SHP77 (cell line): ENCODE measurements at places on chromosomes 2 and 18.

- DNase-seq: no peak
Observed at GRCh38 chr2:117684919-117685318, 129.6 kb upstream of the DDX18 start.

DNA sequence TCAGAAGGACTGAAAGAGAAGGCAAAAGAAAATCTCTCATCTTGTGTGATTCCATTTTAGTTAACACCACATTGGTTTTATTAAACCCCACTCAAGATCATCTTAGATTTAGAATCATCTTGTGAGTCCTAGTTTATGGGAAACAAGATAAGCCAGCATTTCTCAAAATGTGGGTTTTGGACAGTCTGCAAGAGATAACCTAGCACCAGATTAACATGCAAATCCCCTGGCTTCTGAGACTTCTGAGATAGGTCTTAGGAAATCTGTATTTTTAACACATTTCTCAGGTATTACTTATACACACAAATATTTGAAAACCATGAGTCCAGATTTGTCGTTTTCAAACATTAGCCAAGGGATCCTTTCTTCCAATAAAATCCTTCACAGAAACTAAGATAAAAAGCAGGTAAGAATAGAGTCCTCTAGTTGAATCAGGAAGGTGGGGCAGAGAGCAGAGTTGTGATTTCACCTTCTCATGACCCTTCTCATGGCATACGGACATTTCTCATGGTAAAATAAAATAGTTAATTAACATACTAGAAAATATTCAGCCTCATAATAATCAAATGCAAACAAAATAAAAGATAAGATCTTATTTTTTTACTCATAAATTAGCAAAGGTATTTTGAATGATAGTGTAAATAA is 287.2 kb upstream of the FN1 start:
- DNase-seq: no peak

GRCh38 chr2:232400256-232401015 is 6.2 kb upstream of the ALPG start:
- peak; percentile 3 for DNase-seq

GRCh38 chr2:10241641-10242430 is 60.9 kb upstream of the HPCAL1 start:
- no peak for DNase-seq

DNA sequence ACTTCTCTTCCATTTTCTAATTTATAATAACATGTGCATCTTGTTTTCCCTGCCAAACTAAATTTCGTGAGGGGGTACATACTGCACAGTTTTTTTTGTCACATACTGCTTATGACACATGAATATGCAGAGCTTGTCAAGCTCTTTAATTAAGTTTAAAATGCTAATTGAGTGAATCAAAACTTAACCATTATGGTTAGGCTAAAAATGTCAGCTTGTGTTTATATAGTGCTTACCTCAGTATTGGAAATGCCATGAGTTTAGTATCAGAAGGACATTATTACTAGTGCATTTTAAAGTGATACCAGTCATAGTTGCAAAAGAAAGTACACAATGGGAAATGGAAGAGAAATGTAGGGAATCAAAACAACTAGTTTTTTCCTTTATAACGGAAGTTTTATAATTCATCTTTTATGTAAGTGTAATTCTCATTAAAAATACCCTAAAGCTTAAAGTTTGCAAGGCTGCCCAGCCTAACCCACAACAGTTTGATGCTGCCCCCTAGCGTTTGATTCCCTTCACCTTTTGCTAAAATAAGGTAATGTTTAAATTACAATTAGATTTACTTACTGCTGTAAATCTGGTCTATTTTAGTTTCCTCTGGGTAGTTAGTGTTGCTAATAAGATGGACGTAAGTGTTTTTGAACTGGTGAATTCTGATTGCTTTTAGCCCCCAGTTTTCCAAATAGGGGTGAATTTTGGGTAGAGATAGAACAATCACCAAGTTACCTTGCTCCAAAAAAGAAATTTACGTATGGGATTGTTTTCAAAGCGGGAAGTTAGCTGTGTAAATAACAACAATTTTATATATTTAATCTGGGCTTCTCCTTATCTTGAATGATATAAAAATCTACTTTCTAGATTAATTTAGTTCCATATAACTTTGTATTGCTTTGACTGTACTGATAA is 3.2 kb downstream of the SLC39A10 start:
- DNase-seq: peak; percentile 50

GRCh38 chr2:143515318-143515717 is 386.1 kb downstream of the ARHGAP15 start:
- no peak for DNase-seq

DNA sequence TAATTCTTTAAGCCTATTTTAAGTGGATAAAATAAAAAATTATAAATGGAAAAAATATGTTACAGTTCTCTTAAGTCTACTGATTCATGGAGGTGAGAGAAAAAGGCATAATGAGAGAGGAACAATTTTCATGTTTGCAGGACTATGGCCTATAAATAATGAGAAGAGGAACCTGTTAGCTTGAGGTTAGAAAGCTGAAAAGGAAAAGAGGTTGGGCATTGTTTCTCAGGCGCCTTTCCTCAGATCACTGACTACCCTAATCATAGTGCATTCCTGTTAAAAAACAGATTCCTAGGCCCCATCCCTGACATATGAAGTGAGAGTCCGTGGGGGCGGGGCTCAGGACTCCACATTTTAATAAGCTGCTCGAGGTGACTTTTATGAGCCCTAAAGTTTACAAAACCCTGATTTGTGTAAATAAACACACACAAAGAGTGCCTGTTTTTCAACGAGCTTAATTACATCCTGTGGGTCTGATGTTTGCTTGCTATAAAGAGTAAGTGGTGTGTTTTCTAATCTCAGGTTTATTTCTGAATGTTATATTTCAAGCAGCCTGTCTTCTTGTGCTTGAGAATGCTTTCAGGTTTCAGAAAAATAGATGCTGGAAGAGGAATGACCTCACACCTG is 335.5 kb downstream of the CLIP4 start:
- no peak for DNase-seq

- peak; percentile 83 for DNase-seq
Observed at GRCh38 chr2:190863946-190864345, 16.7 kb upstream of the GLS start.

GRCh38 chr2:201256082-201256481 is 4.3 kb upstream of the CASP8 start:
- DNase-seq: no peak

- DNase-seq: no peak
Observed at GRCh38 chr2:54341656-54342055, 85.6 kb upstream of the TSPYL6 start.
